ENCODE measurements at places on chromosomes 2 and 18. TPM values are rescaled to one million over a fixed set of nuclear protein-coding genes. Genes with fewer than 3 reads are reported as not detected.

The CASP10 gene
- 58.3 TPM for total RNA-seq

The GRHL1 gene
- 0.48 TPM for total RNA-seq

The CROCC2 gene
- total RNA-seq: not detected

The MDH1B gene
- not detected for total RNA-seq

The REG3A gene
- not detected for total RNA-seq

The GREB1 gene
- 0.43 TPM for total RNA-seq

The SPATA3 gene
- total RNA-seq: not detected

The RAD51AP2 gene
- total RNA-seq: not detected

The LINC00305 gene
- total RNA-seq: not detected

The POMC gene
- total RNA-seq: 2.8 TPM

The UGT1A3 gene
- not detected for total RNA-seq

The COPS8 gene
- 39.5 TPM for total RNA-seq

The ROCK1 gene
- total RNA-seq: 64.2 TPM

The TPRKB gene
- 31.2 TPM for total RNA-seq

The PLEKHH2 gene
- total RNA-seq: 0.58 TPM

The THSD7B gene
- not detected for total RNA-seq

The AQP12B gene
- total RNA-seq: not detected

The ZNF236 gene
- 21.0 TPM for total RNA-seq

The RAB6D gene
- total RNA-seq: not detected

The KIF1A gene
- total RNA-seq: 0.60 TPM

The MARCO gene
- not detected for total RNA-seq

The RBMS1 gene
- total RNA-seq: 77.4 TPM

The FLACC1 gene
- total RNA-seq: 4.9 TPM

The SLC38A11 gene
- total RNA-seq: not detected

The CD8B2 gene
- 0.05 TPM for total RNA-seq
